Ovary (tissue), 10 donors: ENCODE measurements at places on chromosomes 3 and 15. TPM values are rescaled to one million over a fixed set of nuclear protein-coding genes. Genes with fewer than 3 reads are reported as not detected.

FOXP1 gene
- 126 TPM for total RNA-seq

THOC7 gene
- 46.7 TPM for total RNA-seq

LMOD3 gene
- not detected for total RNA-seq

SPINK8 gene
- not detected for total RNA-seq

CDCP1 gene
- total RNA-seq, result 14.4 TPM

DMXL2 gene
- 28.5 TPM for total RNA-seq

DNA sequence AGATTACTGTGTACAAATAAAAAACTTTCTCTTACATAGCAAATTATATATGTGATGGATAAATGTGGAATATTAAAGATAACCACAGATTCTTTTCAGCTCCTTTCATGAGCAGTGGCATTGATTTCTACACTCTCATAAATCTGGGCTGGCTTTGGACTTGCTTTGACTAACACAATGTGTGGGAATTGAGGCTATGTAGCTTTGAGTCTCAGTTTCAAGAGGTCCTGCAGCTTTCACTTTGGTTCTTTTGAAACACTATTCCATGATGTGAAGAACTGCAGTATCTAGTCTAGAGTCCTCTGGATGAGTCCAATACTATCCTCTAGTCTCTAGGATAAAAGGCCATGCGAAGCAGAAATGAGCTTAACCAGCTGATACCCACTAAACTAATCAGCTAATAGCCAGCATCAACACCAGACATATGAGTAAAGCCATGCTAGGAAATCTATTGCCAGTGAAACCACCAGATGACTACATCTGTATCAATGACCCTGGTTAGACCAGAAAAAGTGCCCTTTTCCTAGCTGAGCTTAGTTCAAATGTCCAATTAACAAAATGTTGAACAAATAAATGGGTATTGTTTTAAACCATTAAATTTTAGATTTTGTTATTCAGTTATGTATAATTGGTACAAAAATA lies 274.9 kb upstream of the ZPLD1 start:
- peaks cover 2% of the 10 kb centered on the region for H3K4me1 ChIP-seq
- H3K36me3 ChIP-seq, result no peaks in the 10 kb centered on the region
- no peak overlapping the region for H3K27ac ChIP-seq
- no peak overlapping the region for H3K4me3 ChIP-seq
- no peak for DNase-seq

GRCh38 chr3:170132335-170132734 lies 49.2 kb downstream of the PHC3 start:
- no peak overlapping the region for H3K4me3 ChIP-seq
- no peaks in the 10 kb centered on the region for H3K27me3 ChIP-seq
- H3K36me3 ChIP-seq, result no peaks in the 10 kb centered on the region
- no peaks in the 10 kb centered on the region for H3K4me1 ChIP-seq
- DNase-seq, result no peak
- H3K27ac ChIP-seq, result no peak overlapping the region

- no peaks in the 10 kb centered on the region for H3K36me3 ChIP-seq
- H3K4me1 ChIP-seq, result no peaks in the 10 kb centered on the region
- H3K27me3 ChIP-seq, result no peaks in the 10 kb centered on the region
- H3K27ac ChIP-seq, result no peak overlapping the region
Measured at GRCh38 chr3:117932441-117932840, 1102.2 kb downstream of the IGSF11 start.

DNA sequence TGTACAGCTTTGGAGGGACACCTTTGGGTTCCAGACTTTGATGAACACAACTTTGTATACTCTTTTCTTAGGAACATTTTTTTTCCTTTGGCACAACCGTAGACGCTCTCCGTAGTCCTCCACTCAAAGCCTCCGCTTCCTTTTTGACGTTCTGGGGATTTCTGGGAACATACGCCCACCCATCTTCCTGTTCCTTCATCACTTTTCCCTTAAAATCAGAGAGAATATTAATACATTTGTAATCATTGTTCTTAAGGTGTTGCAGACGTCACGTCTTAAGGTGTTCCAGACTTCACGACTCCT lies 405 bp upstream of the SPG21 start:
- peak overlapping the region; percentile 85 for H3K27ac ChIP-seq
- no peaks in the 10 kb centered on the region for H3K36me3 ChIP-seq
- DNase-seq, result no peak
- no peaks in the 10 kb centered on the region for H3K27me3 ChIP-seq
- H3K4me1 ChIP-seq, result peaks cover 2% of the 10 kb centered on the region
- H3K4me3 ChIP-seq, result peak overlapping the region; percentile 98

DNA sequence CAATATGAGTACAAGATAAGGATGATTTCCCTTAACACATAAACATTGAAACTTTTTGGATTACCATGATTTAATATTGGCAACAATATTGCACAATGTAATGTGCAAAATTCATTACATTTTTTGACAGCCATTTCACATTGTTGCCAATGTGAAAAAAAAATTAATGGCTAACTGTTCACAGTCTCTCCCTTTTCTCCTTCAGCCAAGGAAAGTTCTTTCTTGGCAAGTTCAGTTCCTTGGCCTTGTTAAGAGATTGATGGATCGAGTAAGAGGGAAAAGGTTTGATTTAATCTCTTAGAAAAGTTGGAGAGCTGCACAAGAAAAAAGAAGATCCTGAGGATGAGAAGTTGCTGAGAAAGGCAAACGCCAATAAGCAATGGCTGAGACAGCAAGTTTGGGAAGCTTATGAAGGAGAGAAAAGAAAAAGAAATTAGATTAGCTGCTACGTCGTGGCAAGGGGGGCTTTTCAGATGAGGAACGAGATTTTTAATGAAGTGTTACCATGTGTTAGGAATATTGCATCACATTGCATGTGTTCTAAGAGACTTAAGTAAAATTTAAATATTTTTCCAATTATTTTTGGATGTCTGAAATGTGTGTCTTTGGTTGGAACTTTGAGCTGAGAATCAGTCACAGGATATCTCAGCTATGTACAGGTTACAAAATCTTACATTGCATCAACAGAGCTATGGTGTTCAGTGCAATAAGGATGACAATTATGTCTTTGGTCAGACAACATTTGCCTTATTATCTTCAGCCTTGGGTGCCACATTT lies 61.4 kb upstream of the ZNF280D start:
- H3K27ac ChIP-seq, result no peak overlapping the region
- H3K27me3 ChIP-seq, result no peaks in the 10 kb centered on the region
- DNase-seq, result no peak

DNA sequence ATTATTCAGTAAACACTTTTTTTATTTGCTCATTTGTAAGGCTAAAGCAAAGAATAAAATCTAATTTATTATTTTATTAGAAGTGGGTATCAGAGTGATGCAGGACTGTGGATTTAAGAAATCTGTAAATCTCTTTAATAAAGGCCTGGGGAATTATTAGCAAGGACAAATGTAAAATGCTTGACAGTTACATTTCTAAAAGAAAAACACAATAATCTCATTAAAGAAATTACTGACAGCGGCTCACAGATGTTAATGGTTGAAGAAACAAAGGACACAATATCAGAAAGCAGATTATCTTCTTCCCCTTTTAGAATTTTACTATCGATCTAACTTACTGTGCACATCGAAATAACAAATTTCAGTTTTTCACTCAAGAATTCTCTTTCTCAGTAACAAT lies 262.1 kb upstream of the MEIS2 start:
- H3K27ac ChIP-seq, result no peak overlapping the region
- H3K4me1 ChIP-seq, result no peaks in the 10 kb centered on the region
- no peaks in the 10 kb centered on the region for H3K27me3 ChIP-seq
- H3K36me3 ChIP-seq, result no peaks in the 10 kb centered on the region
- no peak overlapping the region for H3K4me3 ChIP-seq
- DNase-seq, result no peak

DNA sequence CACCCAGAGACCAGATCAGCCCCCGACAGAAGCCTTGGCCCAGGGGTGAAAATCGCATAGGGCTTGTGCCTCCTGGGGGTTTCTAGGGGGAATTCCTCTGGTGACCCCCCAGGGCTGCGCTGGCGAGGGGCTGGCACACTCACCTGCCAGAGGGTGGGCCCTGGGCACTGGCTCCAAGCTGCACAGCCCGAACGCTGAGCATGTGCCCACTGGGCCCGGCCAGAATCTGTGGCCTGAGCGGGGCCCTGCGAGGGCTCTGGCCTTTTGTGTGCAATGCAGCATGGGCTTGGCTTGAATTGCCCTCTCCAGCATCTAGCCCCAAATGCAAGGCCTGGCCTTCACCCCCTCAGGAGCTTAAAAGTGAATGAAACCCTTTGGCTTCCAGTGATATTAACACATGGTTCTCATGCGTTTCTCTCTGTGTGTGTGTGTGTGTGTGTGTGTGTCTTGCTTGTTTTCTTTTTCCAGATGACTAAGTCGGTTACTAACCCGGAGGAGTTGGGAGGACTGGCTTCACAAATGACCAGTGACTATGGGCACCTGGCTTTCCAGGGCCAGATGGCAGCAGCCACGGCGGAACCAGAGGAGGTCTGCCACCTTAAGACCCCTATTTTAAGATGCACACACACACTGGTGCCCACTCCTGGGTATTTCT lies 259.1 kb upstream of the TPM1 start:
- H3K27ac ChIP-seq, result no peak overlapping the region
- no peak overlapping the region for H3K4me3 ChIP-seq
- peak; percentile 29 for DNase-seq

DNA sequence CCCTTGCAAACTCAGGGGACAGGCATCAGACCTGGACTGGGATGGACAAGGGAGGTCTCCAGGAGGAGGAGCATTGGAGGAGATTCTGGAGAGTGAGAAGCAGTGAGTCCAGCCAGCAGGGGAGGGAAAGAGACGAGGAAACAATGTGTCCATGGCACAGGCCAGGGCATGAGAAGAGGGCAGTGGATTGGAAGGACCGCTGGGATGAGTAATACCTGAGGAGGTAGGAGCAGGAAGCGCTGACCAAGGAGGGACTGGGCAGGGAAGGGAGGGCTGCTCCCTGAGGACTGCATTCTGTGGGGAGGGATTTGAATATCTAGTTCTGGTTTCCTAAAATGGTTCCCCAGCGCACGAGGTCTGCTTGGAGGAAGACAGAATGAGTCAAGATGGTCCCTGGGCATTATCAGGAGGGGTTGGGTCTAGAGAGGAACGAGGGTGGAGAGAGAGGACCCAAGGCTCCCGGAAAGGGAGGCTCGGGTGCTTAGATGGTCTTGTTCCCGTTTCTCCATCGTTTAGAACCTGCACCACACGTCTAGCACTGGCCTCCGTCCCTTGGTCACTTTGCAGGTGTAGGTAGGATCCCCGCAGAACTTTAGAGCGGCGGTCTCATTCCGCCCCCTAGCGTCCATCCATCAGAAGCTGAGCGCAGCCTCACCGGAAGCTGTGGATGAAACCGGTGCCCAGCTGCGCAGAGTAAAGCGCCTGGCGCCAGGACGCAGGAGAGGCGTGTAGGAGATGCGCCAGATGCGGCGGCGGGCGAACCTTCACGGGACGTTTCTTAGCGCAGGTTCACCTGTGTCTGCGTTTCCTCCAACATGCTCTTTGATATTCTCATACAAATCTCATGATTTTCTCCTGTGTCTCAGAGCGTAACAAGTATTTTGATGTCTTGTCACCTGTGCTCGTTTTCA lies 190.7 kb upstream of the NDN start:
- H3K4me1 ChIP-seq, result peaks cover 2% of the 10 kb centered on the region
- no peaks in the 10 kb centered on the region for H3K27me3 ChIP-seq
- H3K4me3 ChIP-seq, result no peak overlapping the region

GRCh38 chr3:5426094-5426883 lies 238.8 kb downstream of the EDEM1 start:
- H3K4me1 ChIP-seq, result no peaks in the 10 kb centered on the region
- no peak overlapping the region for H3K4me3 ChIP-seq
- H3K36me3 ChIP-seq, result no peaks in the 10 kb centered on the region
- DNase-seq, result peak; percentile 86

- no peaks in the 10 kb centered on the region for H3K27me3 ChIP-seq
- no peaks in the 10 kb centered on the region for H3K36me3 ChIP-seq
- H3K27ac ChIP-seq, result no peak overlapping the region
- no peaks in the 10 kb centered on the region for H3K4me1 ChIP-seq
- no peak overlapping the region for H3K4me3 ChIP-seq
Measured at GRCh38 chr3:25074149-25074548, 353.9 kb upstream of the RARB start.

DNA sequence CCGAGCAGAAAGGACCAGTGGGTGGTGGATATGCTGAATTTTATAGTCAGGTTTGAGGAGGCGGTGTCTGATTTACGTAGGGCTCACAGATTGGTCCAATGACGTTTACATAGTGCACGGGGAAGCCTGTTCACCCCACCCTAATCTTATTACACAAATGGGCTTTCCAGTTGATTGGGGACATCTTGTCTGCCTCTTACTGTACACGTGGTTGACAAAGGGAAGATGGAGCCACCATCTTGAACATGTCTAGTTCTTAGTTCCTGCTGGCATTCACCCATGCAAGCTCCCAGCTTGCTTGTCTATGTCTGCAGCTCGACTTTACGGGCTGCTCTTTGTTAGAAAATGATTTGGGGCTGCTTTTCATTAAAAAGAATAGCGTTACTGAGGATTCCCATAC lies 332.0 kb upstream of the SLCO3A1 start:
- no peak for DNase-seq
- no peak overlapping the region for H3K27ac ChIP-seq
- no peaks in the 10 kb centered on the region for H3K36me3 ChIP-seq
- H3K4me1 ChIP-seq, result no peaks in the 10 kb centered on the region
- H3K27me3 ChIP-seq, result no peaks in the 10 kb centered on the region
- H3K4me3 ChIP-seq, result no peak overlapping the region

DNA sequence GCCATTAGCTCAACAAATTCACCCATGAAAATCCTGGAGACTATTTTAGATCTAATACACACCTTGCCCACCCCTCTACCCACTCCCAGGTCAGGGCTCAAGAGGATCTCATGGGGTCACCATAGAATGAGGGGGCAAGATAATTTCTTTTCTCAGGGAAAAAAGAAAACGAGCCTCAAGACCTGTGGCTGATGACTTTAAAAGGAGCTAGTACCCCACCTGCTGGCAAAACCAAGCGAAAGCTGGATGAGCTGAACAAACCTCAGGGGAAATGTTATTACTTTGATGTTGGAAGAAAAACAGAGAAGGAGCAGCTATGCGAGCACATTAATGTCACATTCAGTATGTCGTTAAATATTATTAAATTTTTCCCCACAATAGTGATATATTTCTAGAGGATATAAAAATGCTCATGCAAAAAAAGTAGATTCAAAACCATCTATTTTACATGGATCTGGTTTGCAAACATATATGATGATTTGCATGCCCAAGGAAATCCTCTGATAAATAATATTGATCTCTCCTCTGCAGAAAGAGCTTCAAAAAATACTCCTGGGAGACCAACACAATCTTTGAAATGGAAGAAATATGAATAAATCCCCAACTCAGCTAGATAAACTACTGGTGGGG lies 37.7 kb downstream of the PLD1 start:
- no peaks in the 10 kb centered on the region for H3K36me3 ChIP-seq
- H3K27me3 ChIP-seq, result no peaks in the 10 kb centered on the region
- no peak overlapping the region for H3K4me3 ChIP-seq
